ENCODE measurements at places on chromosomes 12 and 14.

- no peak for DNase-seq
Observed at GRCh38 chr14:100294213-100294962, 11.9 kb downstream of the SLC25A29 start.

GRCh38 chr12:29782871-29783772, 620 bp downstream of the TMTC1 start:
- peak; percentile 7 for DNase-seq

DNA sequence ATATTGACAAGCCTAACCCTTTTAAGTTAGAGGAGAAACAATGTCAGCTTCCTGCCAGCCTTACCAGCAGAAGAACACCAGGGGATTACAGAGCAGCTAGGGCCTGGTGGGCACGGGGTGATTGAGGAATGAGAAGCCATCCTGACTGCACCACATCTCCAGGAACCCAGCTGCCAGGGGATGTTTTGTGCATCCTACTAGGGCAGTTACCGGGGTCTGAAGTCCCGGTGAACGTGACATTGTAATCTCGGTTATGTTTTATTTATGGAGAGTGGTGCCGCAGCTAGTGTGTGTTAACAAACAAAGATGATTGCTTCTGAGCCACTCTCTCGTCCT, 115.9 kb downstream of the BCL11B start:
- DNase-seq = no peak

GRCh38 chr12:29428633-29429032, 47.7 kb upstream of the ERGIC2 start:
- no peak for DNase-seq

- no peak for DNase-seq
Observed at GRCh38 chr14:71388862-71389261, 481.6 kb downstream of the PCNX1 start.

DNA sequence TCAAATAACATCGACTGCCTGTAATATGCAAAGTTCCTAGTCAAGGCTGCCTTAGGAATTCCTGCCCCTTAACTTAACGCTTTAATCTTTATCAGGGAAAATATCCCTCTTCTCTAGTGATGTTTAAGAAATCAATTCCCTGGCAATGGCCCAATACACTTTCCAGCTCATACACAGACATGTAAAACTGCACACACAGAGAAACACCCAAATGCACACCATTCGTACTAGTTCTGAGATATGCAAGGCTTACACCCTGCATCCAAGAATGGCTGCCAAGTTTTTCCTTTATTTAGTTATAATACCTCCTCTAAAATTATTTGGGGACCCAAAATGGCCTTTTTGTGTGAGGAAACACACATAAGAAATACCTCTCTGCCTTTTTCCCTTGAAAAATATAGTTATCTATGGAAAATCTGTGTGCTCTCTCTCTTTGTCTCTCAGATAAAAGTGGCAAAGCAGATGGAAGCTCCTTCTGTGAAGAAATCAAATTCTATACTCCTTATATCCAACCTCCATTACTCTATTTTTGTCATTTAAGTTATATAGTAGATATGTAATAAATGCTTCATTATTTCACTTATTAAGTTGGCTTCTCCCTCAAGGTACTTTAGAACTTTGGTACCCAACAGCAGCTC, 120.0 kb upstream of the MDM1 start:
- DNase-seq = no peak

DNA sequence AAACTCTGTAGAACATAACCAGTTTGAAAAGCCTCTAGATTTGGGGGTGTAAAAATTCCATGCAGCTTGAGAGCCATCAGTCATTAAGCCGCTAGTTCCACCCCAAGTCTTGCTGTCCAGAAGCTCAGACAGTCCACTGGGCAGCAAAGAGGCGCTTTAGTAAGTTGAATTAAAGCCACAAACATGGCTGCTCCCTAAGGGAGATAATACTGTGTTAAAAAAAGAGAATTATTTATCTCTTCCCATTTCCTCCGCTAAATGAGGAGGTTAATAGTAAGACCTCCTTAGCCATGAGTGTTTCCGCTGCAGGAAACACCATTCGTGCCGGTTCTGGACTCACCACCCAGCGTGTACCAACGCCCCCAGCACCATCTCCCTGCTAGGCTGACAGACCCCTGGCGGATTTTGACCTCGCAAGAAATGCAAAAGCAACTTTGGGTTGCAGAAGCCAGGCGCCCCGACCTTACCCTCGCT, 536 bp downstream of the TM7SF3 start:
- no peak for DNase-seq

- DNase-seq = no peak
Observed at GRCh38 chr14:24979725-24980239, 70.2 kb downstream of the STXBP6 start.

DNA sequence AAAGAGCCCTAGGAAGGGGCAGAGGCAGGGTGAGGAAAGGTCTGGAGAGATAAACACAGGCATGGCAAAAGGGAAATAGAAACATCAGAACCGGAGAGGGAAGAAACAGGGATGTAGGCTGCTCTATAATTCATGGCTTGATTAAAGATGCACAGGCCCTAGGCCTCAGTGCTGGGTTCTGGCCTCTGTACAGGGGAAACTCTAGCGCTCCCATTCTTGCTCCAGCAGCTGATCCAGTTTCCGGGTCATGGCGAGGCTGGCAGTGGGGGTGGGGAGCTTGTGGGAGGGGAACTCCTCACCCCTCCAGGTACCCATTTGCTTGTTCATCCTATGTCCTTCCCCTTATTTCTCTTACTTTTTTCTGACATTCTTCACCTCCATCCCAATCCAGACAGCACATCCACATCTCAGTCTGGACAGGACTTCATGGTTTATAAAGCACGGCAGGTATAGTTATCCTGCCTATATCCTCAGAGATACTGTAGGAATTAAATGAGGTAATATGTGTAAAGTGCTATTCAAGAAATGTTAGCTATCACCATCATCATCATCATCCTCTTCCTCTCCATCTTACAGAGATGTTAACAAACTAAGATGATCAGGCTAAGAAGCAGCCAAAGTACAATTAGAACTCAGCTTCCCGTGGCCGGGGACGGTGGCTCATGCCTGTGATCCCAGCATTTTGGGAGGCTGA, 8.0 kb upstream of the GPR84 start:
- DNase-seq = no peak

DNA sequence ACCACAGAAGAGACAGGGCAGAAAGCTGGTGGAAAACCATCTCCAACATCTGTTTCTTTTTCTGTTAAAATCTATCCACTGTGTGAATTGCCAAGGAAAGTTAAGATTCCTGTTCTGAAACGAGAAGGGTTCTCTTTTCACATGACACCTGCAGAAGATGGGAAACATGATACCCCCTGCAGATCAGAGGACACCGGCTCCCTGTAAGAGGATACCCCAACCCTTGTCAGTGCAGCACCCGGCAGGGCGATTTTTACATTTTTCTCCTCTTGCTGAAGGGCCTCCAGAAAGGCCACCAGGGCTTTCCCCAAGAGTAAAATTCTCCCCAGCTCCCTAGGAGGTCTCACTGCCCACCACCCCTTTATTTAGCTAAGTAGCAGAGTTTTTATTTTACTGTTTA, 48.2 kb downstream of the DPF3 start:
- DNase-seq = no peak

DNA sequence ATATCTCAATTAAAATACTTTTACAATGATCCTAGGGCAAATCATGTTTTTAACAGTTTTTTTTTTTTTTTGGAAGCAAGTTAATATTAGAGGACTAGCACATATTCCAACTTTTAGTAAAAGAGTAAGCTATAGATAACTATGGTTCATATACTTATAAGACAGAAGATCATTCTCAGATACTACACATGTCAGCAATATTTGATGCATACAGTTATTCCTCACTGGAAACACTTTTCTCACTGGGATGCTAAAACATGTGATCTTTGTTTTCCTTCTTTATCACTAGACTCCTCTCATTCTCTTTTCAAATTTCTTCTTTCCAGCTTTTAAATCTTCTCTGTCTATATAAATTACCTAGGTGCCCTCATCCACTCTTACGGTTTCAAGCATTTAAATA, 1020.4 kb upstream of the FBXO33 start:
- no peak for DNase-seq

GRCh38 chr12:68431786-68432185, 99.6 kb upstream of the MDM1 start:
- no peak for DNase-seq

DNA sequence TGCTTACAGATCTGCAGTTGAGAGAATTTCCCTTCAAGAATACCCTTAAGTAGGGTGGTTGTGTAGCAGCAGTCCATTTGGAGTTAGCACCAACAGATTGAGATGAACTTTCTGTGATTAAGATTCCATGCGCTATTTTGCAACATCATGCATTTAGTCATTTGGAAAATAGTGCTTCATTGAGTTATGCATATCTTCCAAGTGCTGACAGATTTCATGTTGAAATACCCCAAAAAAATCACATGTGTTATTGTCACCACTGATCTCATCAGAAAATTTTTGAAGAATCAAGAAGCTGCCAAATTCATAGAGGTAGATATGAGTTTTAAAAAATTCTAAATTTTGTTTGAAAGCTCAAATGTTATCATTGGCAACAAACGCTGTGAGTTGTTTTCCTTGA, 35.5 kb upstream of the OSBPL8 start:
- DNase-seq = no peak

- DNase-seq = no peak
Observed at GRCh38 chr12:71972441-71973074, 33.9 kb downstream of the TPH2 start.

DNA sequence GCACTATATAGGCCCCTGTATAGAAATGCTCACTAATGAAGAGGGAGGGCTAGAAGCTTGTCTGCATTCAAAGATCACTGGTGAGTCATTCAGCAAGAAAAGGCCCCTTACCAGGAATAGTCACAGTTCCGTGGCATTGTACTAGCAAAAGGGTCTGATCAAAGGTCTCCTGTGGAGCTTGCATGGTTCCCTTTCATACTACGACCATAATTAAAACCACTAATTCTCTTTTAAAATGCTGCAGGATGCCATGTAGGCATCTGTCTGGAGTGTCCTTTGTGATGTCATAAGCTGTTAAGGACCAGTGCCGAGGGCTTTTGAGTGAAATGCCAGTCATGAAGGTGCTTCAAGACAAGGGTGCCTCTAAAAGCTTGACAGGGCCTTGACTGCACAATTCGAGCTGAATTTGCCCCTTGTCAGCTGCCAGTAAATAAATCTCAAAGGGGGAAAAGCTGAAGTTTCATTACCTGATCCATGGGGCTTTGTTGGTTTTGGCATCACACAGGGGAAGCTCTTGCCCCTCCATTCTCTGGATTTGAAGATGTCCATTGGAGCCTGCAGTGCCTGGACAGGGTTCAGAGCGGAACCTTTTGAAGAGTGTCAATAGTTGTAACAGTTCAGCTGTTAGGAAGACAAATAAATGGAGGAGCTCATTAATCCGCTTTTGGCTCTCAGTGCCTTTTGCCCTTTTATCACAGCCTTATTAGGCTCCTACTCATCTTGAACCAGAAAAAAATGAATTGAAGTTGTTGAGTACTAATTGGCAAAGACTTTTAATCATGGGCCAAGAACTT, 69.1 kb downstream of the TMEM260 start:
- no peak for DNase-seq
